Left renal pelvis (tissue), 4 donors: ENCODE measurements at places on chromosomes 11 and 22.

GRCh38 chr11:100876815-100877520, 189.9 kb downstream of the ARHGAP42 start:
- DNase-seq: peak; percentile 63

- DNase-seq: no peak
Observed at GRCh38 chr11:9535189-9535781, 38.2 kb upstream of the WEE1 start.

DNA sequence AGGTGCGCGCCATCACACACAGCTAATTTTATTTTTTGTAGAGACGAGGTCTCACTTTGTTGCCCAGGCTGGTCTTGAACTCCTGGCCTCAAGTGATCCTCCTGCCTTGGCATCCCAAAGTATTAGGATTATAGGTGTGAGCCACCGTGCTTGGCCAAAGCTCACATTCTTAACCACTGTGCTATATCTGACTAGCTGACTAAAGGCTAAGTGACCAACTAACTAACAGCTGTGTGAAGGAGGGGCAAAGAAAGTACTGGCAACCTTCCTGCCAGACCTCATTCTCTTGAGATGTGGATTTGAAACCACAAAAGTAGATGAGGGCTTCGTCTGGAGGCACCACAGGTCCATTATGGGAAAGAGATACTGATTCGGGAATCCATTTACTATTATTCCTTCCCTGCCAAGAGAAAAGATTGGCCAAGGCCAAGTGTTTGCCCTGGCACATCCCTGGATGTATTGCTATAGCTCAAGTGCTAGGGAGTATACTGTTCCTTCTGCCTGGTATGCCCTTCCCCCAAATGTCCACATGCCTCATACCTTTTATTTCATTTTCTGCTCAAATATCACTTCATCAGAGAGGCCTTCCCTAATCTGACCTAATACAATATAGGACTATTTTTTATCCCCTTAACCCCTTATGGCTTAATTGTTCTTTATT, 52.7 kb upstream of the RRM1 start:
- DNase-seq: no peak

- no peak for DNase-seq
Observed at GRCh38 chr11:95565724-95566141, 223.8 kb downstream of the FAM76B start.

- no peak for DNase-seq
Observed at GRCh38 chr11:117588166-117588810, 208.7 kb downstream of the DSCAML1 start.

DNA sequence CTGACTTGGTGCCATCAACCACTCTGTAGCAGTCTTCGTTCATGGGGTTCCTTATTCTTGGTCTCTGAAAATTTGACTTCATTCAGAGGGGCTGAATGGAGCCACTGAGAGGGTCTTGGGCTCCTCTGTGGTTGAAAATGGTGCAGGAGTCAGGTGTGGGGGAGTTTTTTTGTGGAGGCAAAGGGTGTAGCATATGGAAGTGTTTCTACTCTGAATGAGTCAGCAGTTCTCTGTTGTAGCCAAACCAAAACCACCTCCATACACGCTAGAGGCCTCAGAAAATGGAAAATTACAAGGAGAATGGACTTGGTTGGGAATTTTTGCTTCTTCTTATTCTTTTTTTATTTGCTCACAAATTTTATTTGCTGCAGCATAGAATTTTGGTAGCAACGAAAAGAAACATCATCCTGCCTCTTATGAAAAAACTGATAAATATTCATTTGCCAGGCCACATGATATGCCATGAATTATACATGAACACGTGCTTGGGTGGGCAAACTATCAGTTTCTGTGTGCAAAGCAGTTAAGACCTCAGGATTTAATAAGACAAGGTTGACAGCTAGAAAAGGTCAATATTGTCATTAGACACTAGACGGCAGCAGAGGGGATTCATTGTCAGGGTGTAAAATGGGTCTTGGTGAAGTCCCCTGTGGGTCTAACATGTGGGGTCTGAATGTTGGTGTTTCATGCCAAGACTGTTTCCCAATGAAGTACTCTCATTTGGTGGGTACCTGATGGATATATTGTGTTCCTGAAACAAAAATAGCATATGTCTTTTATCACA, 111.7 kb downstream of the MYO18B start:
- no peak for DNase-seq

GRCh38 chr11:79957702-79958101, 516.9 kb upstream of the TENM4 start:
- DNase-seq: no peak

DNA sequence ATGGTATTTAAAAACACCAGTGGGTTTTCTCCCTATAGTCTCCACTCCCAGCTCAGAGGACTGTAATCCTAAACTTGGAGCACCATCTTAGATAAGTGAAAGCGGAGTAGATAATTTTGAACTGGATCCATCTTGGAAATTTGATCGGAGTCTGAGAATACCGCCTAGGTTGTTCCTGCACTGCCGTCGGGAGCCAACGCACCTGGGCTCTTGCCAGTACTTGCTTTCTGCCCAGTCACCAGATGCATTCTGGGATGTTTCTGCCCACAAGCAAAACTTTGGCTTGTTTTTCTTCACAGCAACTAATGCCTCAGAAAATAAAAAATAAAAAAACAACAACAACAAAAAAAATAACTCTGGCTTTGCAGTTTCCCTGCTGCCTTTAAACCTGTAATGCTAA, 113.0 kb upstream of the MTMR2 start:
- DNase-seq: no peak

GRCh38 chr11:104329078-104329665, 165.2 kb upstream of the PDGFD start:
- DNase-seq: no peak

GRCh38 chr11:3890806-3891205, 35.3 kb downstream of the STIM1 start:
- no peak for DNase-seq

- no peak for DNase-seq
Observed at GRCh38 chr11:27699926-27700350, 317 bp downstream of the BDNF start.

DNA sequence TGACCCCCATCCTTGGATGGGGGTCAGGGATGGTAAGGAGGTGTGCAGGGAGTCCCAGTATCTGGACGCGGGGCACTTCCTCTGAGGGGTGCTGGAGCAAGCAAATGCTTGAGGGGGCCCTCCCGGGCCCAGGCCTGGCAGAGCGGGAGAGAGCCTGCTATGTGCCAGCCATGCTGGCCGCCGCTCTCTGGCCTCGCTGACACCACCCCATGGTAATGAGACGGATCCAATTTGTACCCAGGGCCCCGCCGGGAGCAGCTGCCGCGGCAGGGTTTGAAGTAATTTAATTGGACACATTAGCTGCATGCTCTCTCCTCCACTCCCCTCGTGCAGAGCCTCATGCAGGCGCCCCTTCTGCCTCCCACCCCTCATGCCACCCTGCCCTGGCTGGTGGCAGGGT, 6.3 kb downstream of the SYT7 start:
- DNase-seq: no peak

- DNase-seq: no peak
Observed at GRCh38 chr11:111416231-111416960, 37.3 kb upstream of the POU2AF1 start.

DNA sequence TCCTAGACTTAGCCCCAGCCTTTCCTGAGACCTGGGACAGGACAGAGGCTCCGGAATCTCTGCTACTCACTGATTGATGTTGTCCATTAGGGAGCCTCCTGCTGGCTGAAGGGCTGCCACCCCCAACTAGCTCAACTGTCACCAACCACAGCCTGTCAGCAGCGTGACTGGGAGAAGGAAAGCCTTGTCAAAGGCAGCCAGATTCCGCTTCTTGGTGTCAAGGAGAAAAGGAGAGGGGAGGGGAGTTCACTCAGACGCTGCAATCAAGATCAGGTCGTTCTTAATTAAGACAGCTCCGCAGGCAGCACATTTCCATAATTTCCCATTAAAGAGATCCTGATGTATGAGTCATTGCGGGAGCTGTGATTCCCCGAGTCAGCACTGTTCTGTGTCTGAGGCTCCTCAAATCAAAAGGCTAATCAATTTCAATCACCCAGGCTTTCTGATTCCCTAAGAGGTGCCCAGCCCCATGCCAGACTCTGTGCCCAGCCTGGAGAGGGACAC, 152.8 kb upstream of the ZBED5 start:
- DNase-seq: no peak

DNA sequence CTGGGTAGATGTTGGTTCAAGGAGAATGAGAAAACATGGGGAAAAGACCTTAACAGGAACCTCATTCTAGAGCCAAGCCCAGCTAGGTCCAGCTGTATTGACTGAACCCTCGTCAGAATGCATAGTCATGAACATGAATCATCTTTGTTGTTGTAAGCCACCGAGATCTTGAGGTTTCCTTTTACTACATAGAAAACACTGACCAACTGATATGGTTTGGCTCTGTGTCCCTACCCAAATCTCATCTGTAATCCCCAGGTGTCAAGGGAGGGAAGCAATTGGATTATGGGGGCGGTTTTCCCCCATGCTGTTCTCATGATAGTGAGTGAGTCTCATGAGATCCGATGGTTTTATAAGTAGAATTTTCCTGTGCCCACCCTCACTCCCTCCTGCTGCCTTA, 19.4 kb upstream of the PHOX2A start:
- no peak for DNase-seq

DNA sequence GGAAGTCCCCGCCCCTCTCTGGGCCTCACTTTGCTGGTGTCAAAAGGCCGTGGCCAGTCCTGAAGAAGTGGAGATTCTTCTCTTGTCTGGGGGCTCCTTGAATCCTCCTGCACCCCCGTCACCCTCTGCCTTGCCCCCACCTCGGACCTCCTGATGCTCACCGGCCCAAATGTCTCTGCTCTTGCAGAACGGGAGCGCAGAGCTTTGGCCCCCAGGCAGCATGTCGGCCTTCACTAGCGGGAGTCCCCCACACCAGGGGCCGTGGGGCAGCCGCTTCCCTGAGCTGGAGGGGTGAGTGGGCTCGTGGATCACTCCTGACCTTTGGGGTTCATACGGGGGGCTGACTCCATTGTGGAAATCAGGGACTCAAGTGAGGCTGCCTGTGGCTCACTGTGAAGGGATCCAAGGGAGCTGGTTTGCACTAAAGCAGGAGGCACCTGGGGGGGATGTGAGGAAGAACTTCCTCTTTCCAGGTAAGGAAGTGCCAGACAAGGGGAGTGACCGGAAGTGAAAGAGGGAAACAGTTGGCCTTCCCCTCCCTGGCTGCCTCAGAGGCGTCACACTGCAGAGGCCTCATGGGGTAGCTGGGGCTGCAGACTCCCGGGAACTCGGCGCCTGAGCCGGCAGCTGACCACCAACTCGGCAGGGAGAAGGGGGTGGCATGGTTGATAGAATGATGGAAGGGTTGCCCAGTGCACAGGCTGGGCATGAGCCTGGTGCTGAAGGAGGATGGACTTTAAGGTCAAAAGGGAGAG, 23.1 kb downstream of the CSF2RB start:
- DNase-seq: no peak

DNA sequence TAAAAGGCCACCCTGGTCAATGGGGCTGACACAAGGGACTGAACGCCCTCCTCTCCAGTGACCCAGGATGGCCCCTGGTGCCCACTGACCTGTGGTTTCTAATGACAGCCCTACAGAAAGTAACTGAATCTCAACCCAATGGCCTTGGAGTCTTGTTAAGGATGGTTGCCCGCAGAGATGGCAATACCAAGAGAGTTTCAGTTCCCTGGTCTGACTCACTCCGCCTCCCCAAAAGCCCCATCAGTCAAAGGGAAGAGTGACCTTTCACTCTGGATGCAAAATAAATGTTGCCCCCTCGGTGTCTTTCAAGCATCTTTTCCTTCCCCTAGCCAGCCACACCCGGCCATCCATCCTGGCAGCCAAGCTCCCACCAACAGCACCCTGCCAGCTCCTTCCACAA, 57.7 kb upstream of the ISX start:
- DNase-seq: no peak

GRCh38 chr22:23790819-23791737, 4.3 kb downstream of the SMARCB1 start:
- DNase-seq: no peak

- DNase-seq: no peak
Observed at GRCh38 chr22:50506611-50507420, 686 bp downstream of the LMF2 start.

- no peak for DNase-seq
Observed at GRCh38 chr11:32439501-32440210, 4.3 kb upstream of the WT1 start.

- DNase-seq: no peak
Observed at GRCh38 chr11:12581416-12581815, 92.8 kb upstream of the TEAD1 start.

DNA sequence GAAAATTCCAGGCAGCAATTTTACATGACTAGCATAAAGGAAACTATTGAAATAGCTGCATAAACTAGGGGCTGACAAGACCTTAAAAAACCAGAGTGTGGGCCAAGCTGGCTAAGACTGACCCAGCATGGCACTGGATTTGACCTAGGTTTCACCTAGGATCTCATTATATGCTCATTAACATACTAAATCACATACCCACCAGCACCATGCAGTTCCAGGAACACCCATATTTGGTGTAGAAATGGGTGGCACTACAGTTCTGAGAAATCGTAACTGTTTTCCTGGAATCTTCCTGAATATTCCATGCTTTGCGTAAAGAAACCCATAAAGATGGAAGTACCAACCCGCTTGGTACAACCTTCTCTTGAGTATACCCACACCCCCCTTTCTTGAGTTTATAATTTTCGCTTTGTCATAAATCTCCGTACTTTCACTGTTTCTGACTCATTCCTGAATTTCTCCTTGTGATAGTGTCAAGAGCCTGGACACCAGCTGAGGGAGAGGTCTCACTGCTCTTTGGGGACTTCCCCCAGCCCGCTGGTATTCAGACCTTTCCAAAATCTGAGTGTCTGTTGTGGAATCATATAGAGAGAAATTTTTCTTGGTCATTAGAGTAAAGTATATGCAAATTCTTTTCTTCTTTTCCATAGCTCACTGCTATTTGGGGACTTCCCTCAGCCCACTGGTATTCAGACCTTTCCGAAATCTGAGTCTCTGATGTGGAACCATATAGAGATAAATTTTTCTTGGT, 55.1 kb downstream of the MTMR3 start:
- DNase-seq: no peak

- peak; percentile 56 for DNase-seq
Observed at GRCh38 chr22:43867839-43868635, 5.7 kb upstream of the SULT4A1 start.

GRCh38 chr11:45154276-45154675, 7.8 kb downstream of the PRDM11 start:
- no peak for DNase-seq

- no peak for DNase-seq
Observed at GRCh38 chr11:93519179-93519578, 24.0 kb downstream of the SMCO4 start.

- DNase-seq: no peak
Observed at GRCh38 chr11:64568041-64568571, 22.9 kb upstream of the SLC22A12 start.

- no peak for DNase-seq
Observed at GRCh38 chr22:47129902-47130635, 367.6 kb downstream of the TBC1D22A start.

DNA sequence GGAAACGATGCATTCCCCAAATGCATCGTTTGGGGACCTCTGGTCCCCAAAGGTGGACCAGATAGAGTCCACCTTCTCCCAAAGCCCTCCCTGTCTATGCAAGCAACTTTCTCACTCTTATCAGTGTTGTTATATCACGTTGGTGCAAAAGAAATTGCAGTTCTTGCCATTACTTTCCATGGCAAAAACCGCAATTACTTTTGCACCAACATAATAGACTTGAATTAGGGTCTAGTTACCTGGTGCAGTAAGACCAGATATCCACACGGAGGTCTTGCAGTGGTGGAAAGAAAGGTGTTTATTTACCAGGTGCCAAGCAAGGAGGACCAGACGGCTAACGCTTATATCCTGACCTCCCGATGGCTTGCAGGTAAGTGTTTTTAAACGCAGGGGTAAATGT, 129.0 kb downstream of the MIAT start:
- no peak for DNase-seq
